ENCODE measurements at places on chromosomes 5 and 9.

GRCh38 chr9:26950521-26950920 is 3.5 kb upstream of the PLAA start:
- H3K27ac ChIP-seq, result no peak overlapping the region
- no peak overlapping the region for H3K4me3 ChIP-seq
- peaks cover 6% of the 10 kb centered on the region for H3K36me3 ChIP-seq
- DNase-seq, result no peak

DNA sequence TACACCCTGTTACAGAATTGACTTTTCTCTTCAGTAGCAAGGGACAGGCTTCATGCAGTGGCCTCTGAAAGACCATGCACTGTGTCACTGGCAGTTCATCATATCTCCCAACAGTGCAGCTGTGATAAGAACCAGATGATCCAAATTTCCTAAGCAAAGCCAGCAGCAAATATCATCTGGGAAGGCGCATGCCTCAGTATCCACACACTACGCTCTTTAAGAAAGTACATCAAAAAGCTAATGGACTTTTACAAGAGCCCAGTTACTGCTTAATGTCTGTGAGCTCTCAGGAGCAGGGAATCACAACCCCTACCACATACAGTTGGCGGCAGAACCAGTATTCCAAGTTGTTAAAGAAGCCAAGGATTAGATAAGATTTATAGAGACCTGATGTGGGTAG is 25.1 kb downstream of the ADAMTSL1 start:
- no peaks in the 10 kb centered on the region for H3K27me3 ChIP-seq
- no peak overlapping the region for H3K4me3 ChIP-seq
- no peaks in the 10 kb centered on the region for H3K36me3 ChIP-seq
- no peaks in the 10 kb centered on the region for H3K4me1 ChIP-seq

DNA sequence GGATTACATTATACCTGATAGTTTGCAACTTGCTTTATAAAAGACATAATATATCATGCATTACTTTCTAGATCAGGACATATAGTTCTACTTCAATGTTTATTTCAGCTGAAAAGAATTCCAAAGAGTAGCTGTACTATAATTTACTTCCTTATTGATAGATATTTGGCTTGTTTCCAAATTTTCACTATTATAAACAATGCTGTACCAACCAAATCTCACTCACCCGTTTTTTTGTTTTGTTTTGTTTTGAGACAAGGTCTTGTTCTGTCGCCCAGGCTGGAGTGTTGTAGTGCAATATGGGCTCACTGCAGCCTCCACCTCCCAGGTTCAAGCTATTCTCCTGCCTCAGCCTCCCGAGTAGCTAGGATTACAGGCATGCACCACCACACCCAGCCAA is 132.7 kb downstream of the GNAQ start:
- H3K4me1 ChIP-seq, result no peaks in the 10 kb centered on the region
- no peak overlapping the region for H3K27ac ChIP-seq
- H3K36me3 ChIP-seq, result no peaks in the 10 kb centered on the region
- no peak for DNase-seq
- peaks cover 3% of the 10 kb centered on the region for H3K27me3 ChIP-seq

- no peaks in the 10 kb centered on the region for H3K36me3 ChIP-seq
- no peak overlapping the region for H3K27ac ChIP-seq
- DNase-seq, result no peak
- no peaks in the 10 kb centered on the region for H3K4me1 ChIP-seq
- H3K27me3 ChIP-seq, result no peaks in the 10 kb centered on the region
- H3K4me3 ChIP-seq, result no peak overlapping the region
Measured at GRCh38 chr5:163269624-163270023, 167.8 kb upstream of the CCNG1 start.

- H3K4me3 ChIP-seq, result no peak overlapping the region
- H3K4me1 ChIP-seq, result no peaks in the 10 kb centered on the region
- DNase-seq, result no peak
Measured at GRCh38 chr5:161676103-161676502, 9.4 kb upstream of the GABRA6 start.

GRCh38 chr9:82231411-82231810 is 242.8 kb downstream of the SPATA31D1 start:
- no peak for DNase-seq
- H3K27ac ChIP-seq, result no peak overlapping the region
- H3K36me3 ChIP-seq, result no peaks in the 10 kb centered on the region
- H3K4me3 ChIP-seq, result no peak overlapping the region
- H3K4me1 ChIP-seq, result peaks cover 8% of the 10 kb centered on the region

DNA sequence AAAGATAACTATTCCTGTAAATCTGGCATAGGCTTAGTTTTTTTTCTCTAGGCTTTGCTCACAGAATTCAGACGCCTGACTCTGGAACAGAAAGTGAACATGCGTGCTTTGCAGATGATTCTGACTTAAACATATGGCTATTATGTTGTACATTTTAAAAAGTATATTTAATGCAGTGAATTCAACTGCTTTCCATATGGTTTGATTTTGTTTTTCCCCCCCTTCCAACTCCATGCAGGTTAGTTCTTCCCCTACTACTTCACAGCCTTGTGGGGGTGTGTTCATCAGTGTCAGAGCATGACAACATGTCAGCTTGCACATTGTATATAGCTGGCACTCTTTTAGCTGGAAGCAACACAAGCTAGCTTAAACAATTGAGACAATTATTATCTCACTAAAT is 226.8 kb downstream of the TMEM167A start:
- H3K27me3 ChIP-seq, result peaks cover 1% of the 10 kb centered on the region
- DNase-seq, result no peak
- no peaks in the 10 kb centered on the region for H3K36me3 ChIP-seq
- no peaks in the 10 kb centered on the region for H3K4me1 ChIP-seq
- no peak overlapping the region for H3K27ac ChIP-seq
- no peak overlapping the region for H3K4me3 ChIP-seq

DNA sequence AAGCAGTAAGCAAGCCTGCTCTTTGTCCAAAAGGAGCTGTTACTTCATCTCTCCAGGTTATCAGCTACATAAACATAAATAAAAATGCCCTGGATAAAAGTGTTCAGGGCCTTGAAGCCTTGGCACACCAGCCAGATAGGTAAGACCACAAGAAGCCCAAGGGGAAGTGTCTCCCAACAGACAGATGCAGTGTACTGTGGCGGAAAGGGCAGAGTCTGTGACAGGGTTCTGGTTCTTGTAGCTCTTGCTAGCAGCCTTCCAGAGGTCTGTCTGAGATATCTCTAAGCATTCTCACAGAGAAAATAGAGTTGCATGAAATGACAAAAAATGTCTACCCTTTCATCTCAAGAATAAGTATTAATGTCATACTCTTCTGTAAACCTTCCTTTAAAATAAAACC is 30.1 kb downstream of the ISOC1 start:
- no peaks in the 10 kb centered on the region for H3K27me3 ChIP-seq
- no peak overlapping the region for H3K4me3 ChIP-seq
- H3K4me1 ChIP-seq, result peaks cover 22% of the 10 kb centered on the region
- no peak for DNase-seq
- H3K27ac ChIP-seq, result no peak overlapping the region
